ENCODE measurements at places on chromosomes 2 and 18. TPM values are rescaled to one million over a fixed set of nuclear protein-coding genes. Genes with fewer than 3 reads are reported as not detected.

GRCh38 chr18:6414118-6414722 is 491 bp downstream of the L3MBTL4 start:
- no peak for DNase-seq

- no peak for DNase-seq
These were observed 175.3 kb upstream of the TCF4 start for GRCh38 chr18:55763298-55763697.

The MROH2A gene
- polyA plus RNA-seq = not detected

The ALPI gene
- not detected for polyA plus RNA-seq
